ENCODE measurements at places on chromosomes 2 and 18. TPM values are rescaled to one million over a fixed set of nuclear protein-coding genes. Genes with fewer than 3 reads are reported as not detected.

DNA sequence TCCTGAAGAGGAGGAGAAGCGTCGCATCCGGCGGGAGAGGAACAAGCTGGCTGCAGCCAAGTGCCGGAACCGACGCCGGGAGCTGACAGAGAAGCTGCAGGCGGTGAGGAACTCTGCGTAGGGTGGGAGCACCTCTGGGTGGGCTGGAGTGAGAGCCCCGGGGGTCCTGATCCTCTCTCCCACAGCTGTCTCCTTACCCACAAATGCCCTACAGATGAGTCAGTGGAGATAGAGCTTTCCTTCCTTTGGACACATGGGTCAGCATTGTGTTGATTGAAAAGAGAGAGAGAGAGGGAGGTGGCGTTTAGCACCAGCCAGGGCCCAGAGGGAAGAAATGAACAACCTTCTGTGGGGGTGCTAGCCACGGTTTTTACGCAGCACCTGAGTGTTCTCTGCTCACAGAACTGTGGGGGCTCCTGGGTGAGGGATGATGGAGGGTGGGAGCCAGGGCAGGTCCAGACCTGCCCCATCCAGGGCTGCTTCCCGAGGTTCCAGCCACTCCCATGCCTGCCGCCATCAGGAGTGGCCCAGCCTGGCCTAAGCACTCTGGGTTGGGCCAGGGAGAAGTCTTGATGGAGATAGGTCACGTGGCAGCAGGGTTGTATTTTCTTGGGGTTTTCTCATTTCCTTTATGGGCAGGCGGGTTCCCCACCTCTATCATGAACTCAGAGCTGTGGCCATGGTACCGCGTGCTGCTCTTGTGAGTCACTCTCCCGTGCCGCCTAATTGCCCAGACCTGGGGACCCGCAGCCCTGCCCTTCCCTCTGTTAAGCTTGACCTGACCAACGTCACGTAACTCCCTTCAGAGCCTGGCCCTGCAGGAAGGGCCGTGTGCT, 16.3 kb downstream of the FOSL2 start:
- H3K36me3 ChIP-seq, result peaks cover 94% of the 10 kb centered on the region
- H3K27me3 ChIP-seq, result no peaks in the 10 kb centered on the region
- no peak overlapping the region for H3K4me3 ChIP-seq
- peak; percentile 61 for DNase-seq

GRCh38 chr18:65753520-65753919, 2.7 kb downstream of the CDH7 start:
- no peaks in the 10 kb centered on the region for H3K36me3 ChIP-seq
- H3K27me3 ChIP-seq, result peaks cover 46% of the 10 kb centered on the region
- H3K27ac ChIP-seq, result no peak overlapping the region
- peaks cover 17% of the 10 kb centered on the region for H3K4me1 ChIP-seq
- no peak overlapping the region for H3K4me3 ChIP-seq
- DNase-seq, result no peak

DNA sequence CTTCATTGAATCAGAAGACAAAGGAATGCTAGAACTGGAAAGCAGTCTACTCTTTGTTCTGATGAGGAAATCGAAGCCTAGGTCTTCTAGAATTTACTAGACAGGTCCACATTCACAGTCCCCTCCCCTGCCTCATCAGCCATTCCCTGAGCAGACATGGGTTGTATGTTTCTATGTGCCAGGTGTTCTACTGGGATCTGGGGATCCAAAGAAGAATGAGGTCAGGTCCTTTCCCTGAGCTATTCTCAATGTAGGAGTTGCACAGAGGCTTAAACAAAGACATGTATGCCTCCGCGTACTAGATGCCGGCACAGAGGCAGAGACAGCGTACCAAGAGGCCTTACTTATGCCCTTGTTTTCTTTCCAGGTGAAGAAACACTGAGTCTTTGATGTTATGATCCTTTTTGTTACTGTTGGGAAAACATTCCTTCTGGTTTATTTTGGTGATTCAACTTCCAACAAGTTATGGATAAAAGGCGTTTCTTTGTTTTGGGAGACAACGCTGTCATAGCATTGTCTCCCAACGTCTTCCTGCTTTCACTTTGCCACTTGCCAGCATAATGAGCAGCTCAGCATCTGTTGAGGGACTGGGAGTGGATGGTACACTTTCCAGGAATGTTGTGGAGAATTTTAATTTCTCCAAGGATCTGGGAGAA, 174.4 kb downstream of the ALPK2 start:
- H3K4me3 ChIP-seq, result no peak overlapping the region
- no peaks in the 10 kb centered on the region for H3K36me3 ChIP-seq
- H3K27ac ChIP-seq, result no peak overlapping the region
- DNase-seq, result no peak
- no peaks in the 10 kb centered on the region for H3K27me3 ChIP-seq

PTPRM gene
- total RNA-seq, result 50.5 TPM

SNORC gene
- 13.9 TPM for total RNA-seq

DUSP19 gene
- 2.7 TPM for total RNA-seq

USP37 gene
- 6.8 TPM for total RNA-seq

- H3K27ac ChIP-seq, result no peak overlapping the region
- H3K4me1 ChIP-seq, result no peaks in the 10 kb centered on the region
- no peaks in the 10 kb centered on the region for H3K36me3 ChIP-seq
- H3K27me3 ChIP-seq, result no peaks in the 10 kb centered on the region
- no peak overlapping the region for H3K4me3 ChIP-seq
- DNase-seq, result no peak
These were observed 151.6 kb upstream of the MSH6 start for GRCh38 chr2:47631306-47631705.

DNA sequence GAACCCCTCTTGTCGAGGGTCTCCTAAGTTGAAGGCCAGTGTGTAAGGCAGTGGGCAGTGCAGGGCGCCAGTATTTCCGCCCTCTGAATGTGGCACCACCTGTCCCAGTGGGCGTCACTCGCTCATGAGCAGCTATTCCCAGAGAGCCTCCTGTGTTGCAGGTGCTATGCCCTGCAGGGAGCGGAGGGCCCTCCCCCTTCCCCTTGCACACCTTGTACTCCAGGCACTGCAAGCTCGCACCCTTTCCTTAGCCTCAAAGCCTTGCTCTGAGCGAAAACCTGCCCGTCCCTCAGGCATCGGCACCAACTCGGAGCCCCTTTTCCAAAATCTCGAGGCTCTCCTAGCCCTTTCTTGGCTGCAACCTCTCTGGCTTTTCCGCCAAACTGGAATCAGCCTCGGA, 282.7 kb downstream of the AGAP1 start:
- peaks cover 4% of the 10 kb centered on the region for H3K36me3 ChIP-seq
- no peak for DNase-seq
- no peaks in the 10 kb centered on the region for H3K4me1 ChIP-seq
- no peak overlapping the region for H3K4me3 ChIP-seq

CD207 gene
- not detected for total RNA-seq

- H3K36me3 ChIP-seq, result no peaks in the 10 kb centered on the region
- no peak for DNase-seq
- no peaks in the 10 kb centered on the region for H3K4me1 ChIP-seq
These were observed 24.1 kb upstream of the KANSL1L start for GRCh38 chr2:210195101-210195852.

- no peaks in the 10 kb centered on the region for H3K27me3 ChIP-seq
- peaks cover 47% of the 10 kb centered on the region for H3K4me1 ChIP-seq
- no peaks in the 10 kb centered on the region for H3K36me3 ChIP-seq
- H3K4me3 ChIP-seq, result no peak overlapping the region
- H3K27ac ChIP-seq, result no peak overlapping the region
These were observed 35.4 kb downstream of the FBXO11 start for GRCh38 chr2:47870641-47871540.
